SIG-M5 (cell line): ENCODE measurements at places on chromosomes 16 and 17.

GRCh38 chr17:30520882-30521281 is 43.7 kb downstream of the GOSR1 start:
- DNase-seq: no peak

GRCh38 chr17:45313996-45314740 is 2.7 kb downstream of the MAP3K14 start:
- DNase-seq: no peak

GRCh38 chr17:2871205-2871604 is 75.0 kb downstream of the RAP1GAP2 start:
- no peak for DNase-seq

GRCh38 chr17:58189436-58190146 is 2.9 kb upstream of the EPX start:
- DNase-seq: no peak

DNA sequence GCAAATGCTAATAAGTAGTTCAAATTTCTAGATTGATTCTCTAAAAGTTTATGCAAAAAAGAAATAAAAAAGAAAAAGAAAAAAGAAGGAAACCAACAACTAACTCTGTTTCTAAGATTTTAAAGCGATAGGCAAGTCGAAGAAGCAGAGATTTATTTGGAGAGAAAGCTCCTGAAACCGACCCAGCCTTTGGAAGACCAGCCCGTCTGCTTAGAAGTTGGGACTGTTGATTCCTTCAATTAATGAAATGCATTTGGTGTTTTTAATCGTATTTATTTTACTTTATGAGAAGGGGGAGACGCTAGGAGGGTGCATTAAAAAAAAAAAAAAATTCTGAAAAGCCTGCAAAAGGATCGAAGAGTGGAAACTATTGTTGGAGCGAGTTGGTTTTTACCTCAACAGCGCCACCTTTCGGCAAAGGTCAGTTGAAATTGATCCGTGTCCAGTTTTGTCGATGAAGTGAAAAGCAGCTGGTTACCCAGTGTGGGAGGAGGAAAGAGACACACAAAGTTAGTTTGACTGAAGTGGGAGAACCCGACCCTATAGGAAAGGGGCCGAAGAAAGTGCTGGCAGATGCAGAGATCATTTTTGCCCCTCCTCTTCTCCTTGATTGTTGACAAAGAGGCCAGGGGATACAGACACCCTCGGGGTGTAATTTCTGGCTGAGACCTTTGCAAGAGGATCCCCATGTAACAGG is 1.5 kb upstream of the MAF start:
- no peak for DNase-seq

DNA sequence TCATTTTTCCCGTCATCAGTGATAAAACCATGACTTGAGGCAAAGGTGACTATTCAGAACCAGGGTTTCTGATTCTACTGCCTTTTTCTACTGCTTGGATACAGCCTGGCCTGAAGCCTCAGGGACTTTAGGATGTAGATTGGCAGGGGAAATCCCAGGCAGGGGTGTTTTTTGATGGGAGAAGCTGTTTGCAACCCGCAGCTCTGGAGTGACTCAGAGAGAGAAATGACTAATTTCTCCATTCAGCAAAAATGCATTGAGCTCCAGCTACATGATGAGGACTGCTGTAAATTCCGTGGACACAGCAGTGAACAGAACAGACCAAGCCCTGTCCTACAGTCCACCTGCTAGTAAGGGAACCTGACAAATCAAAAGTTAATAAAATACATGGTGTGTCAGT is 560.6 kb downstream of the CDH13 start:
- no peak for DNase-seq

GRCh38 chr17:72264682-72265405 is 144.0 kb downstream of the SOX9 start:
- DNase-seq: no peak

- DNase-seq: no peak
These were observed 6.6 kb upstream of the GLIS2 start for GRCh38 chr16:4309102-4309832.

DNA sequence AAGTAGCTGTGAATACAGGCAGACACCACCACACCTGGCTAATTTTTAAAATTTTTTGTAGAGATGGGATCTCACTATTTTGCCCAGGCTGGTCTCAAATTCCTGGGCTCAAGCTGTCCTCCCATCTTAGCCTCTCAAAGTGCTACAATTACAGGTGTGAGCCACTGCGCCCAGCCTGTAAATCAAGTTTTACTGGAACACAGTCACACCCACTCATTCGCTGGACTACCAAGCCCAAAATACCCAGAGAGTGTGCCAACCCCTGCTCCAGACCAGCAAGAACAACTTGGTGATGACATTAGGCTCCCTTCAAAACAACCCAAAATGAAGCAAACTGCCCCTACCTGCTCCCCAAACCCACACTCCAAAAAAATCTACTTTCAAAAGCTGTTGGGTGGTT is 36.0 kb downstream of the TVP23A start:
- DNase-seq: no peak

GRCh38 chr16:81480606-81481206 is 36.1 kb downstream of the CMIP start:
- DNase-seq: no peak

DNA sequence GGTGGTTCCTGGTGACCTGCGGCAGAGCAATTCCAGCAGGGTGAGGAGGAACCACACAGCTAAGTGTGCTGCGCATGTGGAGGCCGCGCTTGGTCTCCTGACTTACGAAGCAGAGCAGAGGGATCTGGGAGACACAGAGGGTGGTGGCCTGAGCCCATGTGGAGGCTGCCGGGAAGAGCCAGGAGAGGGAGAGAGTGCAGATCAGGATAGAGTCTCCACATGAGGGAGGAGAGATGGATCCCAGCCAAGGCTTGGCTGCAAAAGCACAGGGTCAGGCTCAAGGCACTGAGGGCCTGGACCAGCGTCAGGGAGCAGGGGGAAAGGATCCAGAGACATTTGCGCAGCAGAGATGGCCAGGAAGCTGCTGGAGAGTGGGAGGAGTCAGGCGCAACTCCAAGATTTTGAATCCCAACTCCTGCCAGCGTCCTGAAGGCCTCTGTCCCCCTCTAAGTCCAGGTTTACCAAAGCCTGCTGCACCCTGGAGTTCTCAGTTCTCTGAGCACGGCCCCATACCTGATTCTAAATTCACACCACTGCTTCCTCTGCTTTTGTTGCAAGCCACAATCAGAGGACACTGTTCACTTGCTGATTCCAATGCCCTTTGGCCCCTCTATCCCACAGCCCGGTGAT is 11.3 kb upstream of the MLLT6 start:
- DNase-seq: no peak

DNA sequence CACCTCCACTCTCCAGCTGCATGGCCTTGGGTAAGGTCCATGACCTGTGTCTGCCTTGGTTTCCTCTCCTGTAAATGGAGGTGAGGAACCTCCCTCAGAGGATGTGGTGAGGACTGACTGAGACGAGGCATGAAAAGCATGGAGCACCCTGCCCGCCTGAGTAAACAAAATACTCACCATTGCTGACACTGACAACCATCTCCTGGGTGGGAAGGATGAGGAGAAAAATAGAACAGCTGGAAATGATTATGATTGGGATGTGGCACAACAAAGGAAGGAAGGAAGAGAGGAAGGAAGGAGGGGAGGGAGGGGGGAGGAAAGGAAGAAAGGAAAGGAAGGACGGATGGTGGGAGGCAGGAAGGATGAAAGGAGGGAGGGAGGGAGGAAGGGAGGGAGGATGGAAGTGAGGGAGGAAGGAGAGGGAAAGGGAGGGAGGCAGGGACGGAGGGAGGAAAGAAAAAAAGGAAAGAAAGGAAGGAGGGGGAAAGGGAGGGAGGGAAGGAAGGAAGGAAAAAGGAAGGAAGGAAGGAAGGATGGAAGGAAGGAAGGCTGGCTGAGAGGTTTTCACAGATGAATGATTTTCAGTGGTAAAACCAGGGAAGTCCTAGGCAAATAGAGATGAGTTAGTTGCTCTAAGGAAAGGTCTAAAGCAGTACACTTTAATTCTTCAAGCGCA is 276.5 kb upstream of the XYLT1 start:
- DNase-seq: no peak

DNA sequence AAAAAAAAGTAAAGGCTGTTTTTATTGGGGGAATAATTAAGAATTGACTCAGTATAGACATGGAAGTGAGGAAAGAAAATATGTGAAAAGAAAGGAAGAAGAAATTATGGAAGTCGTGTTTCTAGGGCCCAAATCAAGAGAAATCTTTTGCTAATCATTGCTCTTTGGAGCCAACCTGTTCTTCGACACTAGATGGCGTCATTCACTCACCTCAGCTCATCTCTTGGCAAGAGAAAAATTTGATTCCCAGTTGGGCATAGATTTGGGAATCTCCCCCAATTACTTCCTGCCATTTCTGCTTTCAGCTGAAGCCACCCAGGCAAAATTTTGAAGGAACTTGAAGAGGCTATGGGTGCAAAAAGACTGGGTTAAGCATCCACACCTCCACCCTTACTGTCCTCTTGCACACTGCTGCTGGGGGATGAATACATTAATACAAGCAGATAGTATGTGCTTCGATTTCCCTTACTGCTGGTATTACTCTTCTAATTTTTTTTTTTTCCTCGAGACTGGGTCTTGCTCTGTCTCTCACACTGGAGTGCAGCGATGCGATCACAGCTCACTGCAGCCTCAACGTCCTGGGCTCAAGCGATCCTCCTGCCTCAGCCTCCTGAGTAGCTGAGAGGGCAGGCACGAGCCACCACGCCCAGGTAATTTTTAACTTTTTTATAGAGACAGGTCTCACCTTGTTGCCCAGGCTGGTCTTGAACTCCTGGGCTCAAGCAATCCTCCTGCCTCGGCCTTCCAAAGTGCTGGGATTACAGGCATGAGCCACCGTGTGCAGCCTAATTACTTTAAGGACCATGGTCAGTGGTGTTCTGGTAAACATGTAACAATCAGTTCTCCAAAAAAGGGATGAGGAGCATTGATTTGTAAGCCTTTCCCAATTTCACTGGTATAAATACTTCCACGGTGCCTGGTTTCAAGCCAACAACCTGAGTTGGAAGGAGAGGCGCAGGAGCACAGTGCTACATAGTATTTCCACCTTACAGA is 13.5 kb downstream of the PSMD7 start:
- DNase-seq: no peak

DNA sequence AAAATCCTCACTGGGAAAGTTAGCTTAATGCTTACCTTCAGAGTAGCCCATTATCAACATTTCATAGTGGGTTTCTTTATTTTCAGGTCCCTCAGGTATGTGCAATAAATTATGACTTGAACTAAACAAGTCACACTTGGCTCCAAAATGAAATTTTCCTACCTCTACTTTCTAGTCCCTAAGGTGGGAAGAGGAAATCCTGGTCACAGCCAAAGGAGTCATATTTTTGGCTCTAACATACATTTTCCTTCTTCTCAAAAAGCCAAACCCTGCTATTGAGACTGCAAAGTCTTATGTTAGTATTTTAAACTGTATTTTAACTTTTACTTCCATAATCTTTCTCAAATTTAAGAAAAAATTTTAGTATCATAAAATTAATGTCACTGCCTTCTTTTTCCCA is 128.9 kb downstream of the BRIP1 start:
- no peak for DNase-seq

GRCh38 chr17:50352072-50352692 is 6.3 kb downstream of the XYLT2 start:
- DNase-seq: no peak

- DNase-seq: no peak
These were observed 2.2 kb upstream of the TMEM94 start for GRCh38 chr17:75454193-75454592.
